ENCODE measurements at places on chromosomes 16 and 17. TPM values are rescaled to one million over a fixed set of nuclear protein-coding genes. Genes with fewer than 3 reads are reported as not detected.
A peak's percentile ranks its signal among the peaks of the same experiment; 100 is the strongest.

GRCh38 chr16:6643080-6643686 is 689.5 kb upstream of the RBFOX1 start:
- peaks cover 17% of the 10 kb centered on the region for H3K27me3 ChIP-seq
- H3K27ac ChIP-seq: no peak overlapping the region
- DNase-seq: no peak
- no peaks in the 10 kb centered on the region for H3K36me3 ChIP-seq
- no peaks in the 10 kb centered on the region for H3K4me1 ChIP-seq

DNA sequence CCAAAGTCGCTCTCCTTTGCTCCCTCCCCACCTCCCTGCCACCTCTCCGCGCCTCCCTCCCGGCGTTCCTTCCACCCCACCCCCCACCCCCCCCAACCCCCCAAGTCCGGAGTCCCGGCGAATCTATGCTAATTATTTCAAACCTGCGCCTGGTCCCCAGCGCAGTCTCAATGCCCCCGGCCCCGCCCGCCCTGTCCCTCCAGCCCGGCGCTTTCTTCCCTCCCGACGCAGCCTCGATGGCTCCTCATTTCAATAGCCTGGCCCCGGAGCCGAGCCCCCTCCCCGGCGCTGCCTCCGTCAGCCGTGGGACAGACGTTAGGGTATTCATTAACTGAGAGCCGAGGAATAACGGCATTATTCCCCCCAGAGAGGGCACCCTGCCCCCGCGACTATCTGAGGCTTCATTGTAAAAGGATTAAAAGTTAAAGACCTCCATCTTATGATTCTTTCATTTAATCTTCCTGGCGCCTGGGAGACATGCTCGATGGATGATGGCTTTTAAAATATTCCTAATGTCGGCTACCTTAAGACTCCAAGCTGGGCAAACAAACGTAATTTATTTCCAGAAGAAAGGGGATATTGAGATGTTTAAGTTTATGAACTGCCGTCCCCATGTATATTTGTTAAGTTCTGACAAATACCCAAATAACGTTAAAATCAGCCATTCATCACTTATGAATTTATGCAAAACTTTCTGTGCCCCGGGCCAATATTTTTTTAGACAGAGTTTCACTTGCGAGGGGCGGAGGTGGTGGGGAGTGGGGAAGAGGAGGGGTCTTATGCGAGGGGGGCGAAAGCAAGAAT is 3.4 kb downstream of the NOG start:
- peaks cover 78% of the 10 kb centered on the region for H3K27me3 ChIP-seq
- H3K36me3 ChIP-seq: no peaks in the 10 kb centered on the region
- no peak for DNase-seq

DNA sequence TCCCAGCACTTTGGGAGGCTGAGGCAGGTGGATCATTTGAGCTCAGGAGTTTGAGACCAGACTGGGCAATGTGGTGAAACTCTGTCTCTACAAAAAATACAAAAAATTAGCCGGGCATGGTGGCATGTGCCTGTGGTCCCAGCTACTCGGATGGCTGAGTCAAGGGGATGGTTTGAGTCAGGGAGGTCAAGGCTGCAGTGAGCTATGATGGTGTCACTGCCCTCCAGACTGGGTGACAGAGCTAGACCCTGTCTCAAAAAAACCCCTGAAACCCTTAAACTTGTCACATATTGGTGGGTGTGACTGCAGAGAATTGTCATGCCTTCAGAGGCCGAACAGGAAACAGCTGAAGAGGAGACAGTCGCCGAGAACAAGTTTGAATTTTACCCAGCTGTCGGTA is 13.4 kb downstream of the RPTOR start:
- H3K4me1 ChIP-seq: peaks cover 17% of the 10 kb centered on the region
- no peaks in the 10 kb centered on the region for H3K27me3 ChIP-seq
- peaks cover 8% of the 10 kb centered on the region for H3K36me3 ChIP-seq
- DNase-seq: no peak
- no peak overlapping the region for H3K4me3 ChIP-seq
- no peak overlapping the region for H3K27ac ChIP-seq

GRCh38 chr16:35184356-35184870 is 1725.0 kb downstream of the TP53TG3F start:
- no peaks in the 10 kb centered on the region for H3K4me1 ChIP-seq
- H3K36me3 ChIP-seq: no peaks in the 10 kb centered on the region
- H3K4me3 ChIP-seq: no peak overlapping the region
- no peak for DNase-seq
- no peaks in the 10 kb centered on the region for H3K27me3 ChIP-seq

- DNase-seq: no peak
- H3K27me3 ChIP-seq: no peaks in the 10 kb centered on the region
- H3K27ac ChIP-seq: peak overlapping the region; percentile 85
- H3K4me1 ChIP-seq: peaks cover 88% of the 10 kb centered on the region
Observed at GRCh38 chr17:57948555-57949420, 6.4 kb downstream of the CUEDC1 start.

DNA sequence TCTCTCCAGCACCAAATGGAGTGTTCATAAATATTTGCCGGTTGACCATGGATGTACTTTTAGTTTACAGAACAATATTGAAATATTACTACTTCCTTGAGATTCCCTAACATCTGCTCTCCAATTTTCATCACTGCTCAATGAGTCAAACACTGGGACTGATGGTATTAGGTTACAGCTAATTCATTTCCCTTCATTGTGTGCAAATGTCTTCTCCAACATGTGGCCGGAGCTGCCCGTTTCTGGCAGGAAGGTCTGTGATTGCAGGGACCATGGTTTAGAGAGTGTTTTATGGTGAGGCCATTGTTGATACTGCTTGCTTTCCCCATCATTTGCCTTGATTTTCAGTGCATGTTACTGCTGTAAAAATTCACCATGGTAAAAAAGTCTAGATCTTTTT is 209.3 kb downstream of the HS3ST3B1 start:
- no peak overlapping the region for H3K4me3 ChIP-seq
- DNase-seq: no peak
- H3K36me3 ChIP-seq: no peaks in the 10 kb centered on the region
- H3K27me3 ChIP-seq: no peaks in the 10 kb centered on the region

GRCh38 chr17:12410717-12411116 is 255.0 kb upstream of the MYOCD start:
- no peaks in the 10 kb centered on the region for H3K27me3 ChIP-seq
- no peak overlapping the region for H3K27ac ChIP-seq
- H3K4me3 ChIP-seq: no peak overlapping the region
- H3K36me3 ChIP-seq: no peaks in the 10 kb centered on the region
- peaks cover 3% of the 10 kb centered on the region for H3K4me1 ChIP-seq
- no peak for DNase-seq

DNA sequence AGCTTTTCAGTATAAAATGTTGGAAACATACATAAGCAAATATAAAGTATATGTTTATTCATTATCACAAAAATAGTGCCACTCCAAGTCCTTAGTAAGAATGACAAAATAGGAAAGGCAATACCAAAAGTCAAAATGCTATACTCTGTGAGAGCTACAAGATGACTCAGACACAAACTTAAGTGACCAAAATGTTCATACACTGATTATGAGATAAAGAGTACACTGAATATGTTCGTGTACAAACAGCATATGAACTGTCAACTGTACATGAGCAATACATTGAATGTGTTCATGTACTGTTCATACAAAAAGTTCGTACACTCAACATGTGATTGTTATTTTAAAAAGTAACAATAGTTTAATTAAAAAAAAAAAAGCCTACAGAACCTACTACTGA is 103.3 kb downstream of the CA4 start:
- H3K27ac ChIP-seq: no peak overlapping the region
- H3K36me3 ChIP-seq: peaks cover 97% of the 10 kb centered on the region
- no peaks in the 10 kb centered on the region for H3K4me1 ChIP-seq
- DNase-seq: no peak
- no peaks in the 10 kb centered on the region for H3K27me3 ChIP-seq

Gene FA2H
- total RNA-seq: not detected

Gene PABPN1L
- total RNA-seq: not detected

Gene RBFOX1
- total RNA-seq: 52.9 TPM

Gene C16orf86
- total RNA-seq: 4.5 TPM

Gene ASIC2
- not detected for total RNA-seq

Gene CACNG1
- total RNA-seq: 0.26 TPM

Gene DOC2B
- total RNA-seq: 4.7 TPM

Gene ABHD15
- 7.9 TPM for total RNA-seq

All from heart right ventricle (tissue), 16 donors.